Neuronal stem cell (in vitro differentiated cells): ENCODE measurements at places on chromosomes 11 and 22.

- peak; percentile 5 for DNase-seq
These were observed at the start of gene FOLH1 for GRCh38 chr11:49208006-49208721. Gene FOLH1, minus strand, starts transcription at chr11:49208602. Its CDS starts 193 bp downstream, at chr11:49208409.

DNA sequence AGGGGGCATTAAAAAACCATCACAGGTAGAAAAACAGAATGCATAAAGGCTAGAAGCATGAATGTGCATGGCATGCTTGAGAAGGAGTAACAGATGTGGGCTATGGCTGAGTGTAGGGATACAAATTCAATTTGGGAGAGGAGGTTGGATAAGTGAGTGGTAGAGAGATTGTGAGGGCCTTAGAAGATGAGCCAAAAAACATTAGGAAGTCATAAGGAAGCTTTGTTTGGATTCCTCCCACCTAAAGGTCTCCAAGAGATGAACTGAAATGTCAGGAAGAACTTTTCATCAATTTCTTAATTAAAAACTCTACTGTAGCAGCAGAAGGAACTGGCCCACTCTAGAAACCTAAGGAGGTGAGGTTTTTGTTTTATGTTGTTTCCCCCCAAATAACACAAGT is 41.2 kb upstream of the CSNK2A3 start:
- DNase-seq, result no peak

- no peak for DNase-seq
These were observed 13.2 kb downstream of the CCND1 start for GRCh38 chr11:69654001-69654659.

GRCh38 chr11:97567801-97568200 is 1178.0 kb downstream of the JRKL start:
- no peak for DNase-seq

GRCh38 chr11:2887515-2888195 is 2.1 kb upstream of the CDKN1C start:
- no peak for DNase-seq

- no peak for DNase-seq
These were observed 12.0 kb downstream of the TMEM86A start for GRCh38 chr11:18710545-18710944.

GRCh38 chr11:64208086-64208795 is 1.7 kb downstream of the FERMT3 start:
- DNase-seq, result no peak

- DNase-seq, result no peak
These were observed 5.7 kb upstream of the C1QTNF6 start for GRCh38 chr22:37193629-37194191.

DNA sequence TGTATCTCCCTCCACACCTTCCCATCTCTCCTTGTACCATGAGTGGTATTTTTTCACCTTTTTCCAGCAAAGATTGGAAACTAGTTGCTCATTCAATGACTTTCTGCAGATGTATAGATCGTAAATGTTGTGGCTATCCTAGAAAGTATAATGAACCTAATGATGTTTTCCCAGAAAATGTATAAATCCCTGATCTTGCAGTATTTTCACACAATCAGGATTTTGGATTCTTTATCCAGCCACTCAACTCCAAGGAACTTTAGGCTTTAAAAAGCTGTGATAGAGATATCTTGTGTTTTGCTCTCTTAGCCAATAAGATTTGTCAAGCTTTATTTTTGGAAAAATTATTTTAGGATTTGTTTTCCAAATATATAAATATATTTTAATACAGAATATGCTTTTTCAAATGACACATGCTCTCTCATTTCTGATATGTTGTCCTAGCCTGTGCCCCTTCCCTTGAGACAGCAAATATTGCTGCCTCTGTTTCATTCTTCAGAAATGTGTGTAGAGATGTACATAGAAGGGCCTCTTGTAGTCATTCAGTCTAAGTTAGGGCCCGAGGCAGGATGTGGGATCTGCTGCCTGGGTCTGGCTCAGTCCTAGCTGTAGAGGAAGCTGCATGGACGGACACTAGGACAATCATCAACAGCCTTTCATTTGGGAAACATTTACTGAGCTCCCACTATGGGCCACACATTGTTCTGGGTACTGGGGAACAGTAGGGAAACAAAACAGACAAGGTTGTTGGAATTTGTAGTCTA is 62.4 kb downstream of the NAV2 start:
- DNase-seq, result no peak

DNA sequence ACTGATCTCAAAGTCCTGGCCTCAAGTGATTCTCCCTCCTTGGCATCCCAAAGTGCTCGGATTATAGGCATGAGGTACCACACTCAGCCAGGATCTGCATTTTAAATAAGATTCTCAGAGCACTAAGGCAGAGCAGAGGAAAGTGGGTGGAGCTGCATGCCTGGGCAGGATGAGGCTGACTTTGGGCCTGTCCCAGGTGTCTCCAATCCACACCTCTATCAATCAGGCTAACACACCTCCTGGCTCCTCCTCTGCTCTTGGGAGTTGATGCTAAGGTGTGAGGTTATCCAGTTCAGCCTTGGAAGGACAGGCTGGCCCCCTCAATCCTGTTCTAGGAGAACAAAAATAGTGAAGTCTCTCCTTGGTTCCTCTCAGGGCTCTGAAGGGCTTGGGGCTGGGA is 30.2 kb upstream of the P2RY2 start:
- DNase-seq, result no peak

DNA sequence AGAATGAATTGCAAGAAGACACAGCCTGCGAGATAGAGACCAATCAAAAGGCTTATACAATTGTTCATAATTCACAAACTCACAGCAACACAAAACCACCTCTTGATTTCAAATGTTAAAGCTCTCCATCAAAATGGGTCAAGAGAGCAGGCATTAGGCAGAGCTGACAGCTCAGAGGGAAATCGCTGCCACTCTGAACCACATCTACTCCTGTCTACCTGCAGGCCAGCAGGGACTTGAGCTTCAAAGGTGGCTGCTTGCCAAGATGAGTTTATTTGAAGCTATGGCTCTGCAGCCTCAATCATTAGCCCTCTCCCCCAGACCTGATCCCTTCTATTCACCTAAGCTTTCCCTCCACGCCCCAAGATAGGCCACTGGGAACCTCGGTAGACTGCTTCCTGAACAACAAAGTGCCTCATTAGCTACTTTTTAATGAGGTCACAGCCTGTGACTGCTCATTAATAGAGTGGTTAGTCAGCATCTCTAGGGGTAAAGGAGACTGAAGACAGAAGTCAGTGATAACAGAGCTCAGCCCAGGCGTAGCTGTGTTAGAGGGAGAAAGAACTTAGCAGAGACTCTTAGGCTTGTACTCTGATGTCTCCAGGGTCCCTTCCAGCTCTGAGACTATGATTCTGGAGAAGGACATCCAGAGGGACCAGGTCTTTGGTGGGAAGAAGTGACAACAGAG is 21.2 kb upstream of the OR10A5 start:
- DNase-seq, result no peak

DNA sequence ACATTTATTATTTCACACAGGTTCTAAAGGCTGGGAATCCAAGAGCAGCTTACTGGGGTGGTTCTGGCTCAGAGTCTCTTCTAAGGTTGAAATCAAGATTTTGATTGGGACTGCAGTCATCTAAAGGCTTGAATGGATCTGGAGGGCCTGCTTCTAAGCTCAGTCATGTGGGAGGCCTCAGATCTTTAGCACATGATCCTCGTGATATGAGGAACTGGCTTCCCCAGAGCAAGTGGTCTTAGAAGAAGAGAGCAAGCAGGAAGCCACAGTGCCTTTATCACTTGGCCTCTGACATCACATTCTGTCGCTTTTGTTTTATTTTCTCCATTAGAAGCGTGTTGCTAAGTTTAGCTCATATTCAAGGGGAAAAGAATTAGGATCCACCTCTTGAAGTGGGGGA is 88.9 kb downstream of the ARFGAP2 start:
- no peak for DNase-seq

DNA sequence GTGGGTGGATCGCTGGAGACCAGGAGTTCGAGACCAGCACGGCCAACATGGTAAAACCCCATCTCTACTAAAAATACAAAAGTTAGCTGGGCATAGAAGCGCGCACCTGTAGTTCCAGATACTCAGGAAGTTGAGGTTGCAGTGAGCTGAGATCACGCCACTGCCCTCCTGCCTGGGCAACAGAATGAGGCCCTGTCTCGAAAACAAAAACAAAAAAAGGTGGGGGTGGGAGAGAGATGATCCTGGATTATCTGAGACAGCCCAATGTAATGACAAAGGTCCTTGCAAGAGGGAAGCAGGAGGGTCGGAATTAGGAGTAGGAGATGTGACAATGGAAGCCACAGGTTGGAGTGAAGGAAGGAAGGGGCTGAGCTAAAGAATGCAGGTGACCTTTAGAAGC is 87.6 kb upstream of the APOA1 start:
- no peak for DNase-seq

DNA sequence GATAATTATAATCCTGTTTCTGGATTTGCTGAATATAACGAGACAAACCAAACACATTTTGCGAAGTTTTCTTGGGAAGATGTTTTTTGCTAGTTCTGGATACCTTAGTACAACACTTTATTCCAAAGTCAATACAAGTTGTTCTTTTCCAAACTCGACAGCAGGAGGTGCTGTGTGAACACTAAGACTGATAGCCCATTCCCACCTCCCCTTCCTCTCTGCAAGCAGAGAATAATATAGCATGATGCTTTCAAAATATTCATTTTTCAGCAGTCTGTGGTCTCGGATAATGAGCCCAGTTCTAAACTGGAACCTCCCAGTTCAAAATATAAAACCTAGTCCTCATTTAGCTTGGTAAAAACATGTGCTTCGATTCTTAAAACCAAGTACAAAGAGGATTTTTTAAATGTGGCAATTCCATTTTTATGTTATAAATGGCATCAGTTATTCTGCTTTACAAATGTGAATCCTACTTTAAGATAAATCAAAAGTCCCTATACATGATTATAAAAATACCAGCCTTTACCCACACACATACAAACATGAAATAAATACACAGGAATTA is 129.1 kb downstream of the DCDC1 start:
- DNase-seq, result peak; percentile 50
